Fibroblast of skin of scalp (primary cell): ENCODE measurements at places on chromosomes 3 and 15.

- DNase-seq: no peak
Observed at GRCh38 chr3:65174713-65175112, 486.9 kb upstream of the ADAMTS9 start.

DNA sequence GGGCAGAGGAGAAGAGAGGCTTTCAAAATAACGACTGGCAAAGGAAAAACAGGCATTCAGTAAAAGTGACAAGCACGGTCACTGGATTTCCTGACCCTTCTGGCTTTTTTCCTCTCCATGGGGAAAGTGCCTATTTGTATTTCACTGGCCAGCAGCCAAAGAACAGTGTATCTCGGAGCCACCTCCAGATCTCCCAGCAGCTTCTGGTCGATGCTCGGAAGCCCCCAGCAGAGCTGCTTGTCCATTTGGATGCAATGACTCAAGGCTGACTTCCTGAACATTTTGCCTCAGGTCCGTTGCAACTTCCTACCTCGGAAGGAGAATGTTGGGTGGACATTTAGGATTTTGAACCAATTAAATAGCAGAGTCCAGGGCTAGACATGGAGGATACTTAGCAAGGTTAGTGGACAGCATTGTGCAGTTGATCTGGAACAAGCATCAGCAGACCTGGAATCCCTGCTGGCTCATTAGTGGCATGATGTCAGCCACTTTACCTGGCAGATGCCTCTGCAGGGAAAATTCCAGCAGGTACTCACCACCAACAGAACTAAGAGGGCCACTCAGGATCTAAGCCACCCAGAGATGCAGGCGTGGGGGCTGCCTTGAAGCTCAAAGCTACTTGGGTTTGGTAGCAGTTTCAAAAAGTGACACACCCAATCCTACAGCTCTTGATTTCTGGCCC lies 1.1 kb downstream of the FAM107A start:
- no peak for DNase-seq

GRCh38 chr3:196638861-196639482 lies 522 bp upstream of the NRROS start:
- DNase-seq: no peak

DNA sequence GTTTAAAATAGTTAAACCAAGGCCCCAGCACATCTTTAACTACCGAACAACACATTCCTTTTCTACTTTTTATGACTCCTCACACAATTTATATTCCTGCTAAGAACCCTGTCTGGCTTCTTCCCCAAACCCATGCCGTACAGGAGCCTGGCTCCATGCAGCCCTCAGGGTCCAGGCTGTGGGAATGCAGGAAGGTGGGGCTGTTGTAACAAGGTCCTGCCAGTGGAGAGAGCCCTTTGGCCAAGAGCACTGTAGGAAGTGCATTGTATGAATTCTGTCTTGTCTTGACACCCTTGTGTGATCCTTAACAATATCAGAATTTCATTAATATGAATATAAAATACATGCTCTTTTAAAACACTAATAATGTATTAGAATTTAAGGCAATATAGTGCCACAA lies 563.8 kb downstream of the TBL1XR1 start:
- DNase-seq: no peak
